RCC 7860 (cell line): ENCODE measurements at places on chromosomes 12 and 14.

- DNase-seq = no peak
These were observed 16.5 kb downstream of the SEL1L start for GRCh38 chr14:81516986-81517797.

DNA sequence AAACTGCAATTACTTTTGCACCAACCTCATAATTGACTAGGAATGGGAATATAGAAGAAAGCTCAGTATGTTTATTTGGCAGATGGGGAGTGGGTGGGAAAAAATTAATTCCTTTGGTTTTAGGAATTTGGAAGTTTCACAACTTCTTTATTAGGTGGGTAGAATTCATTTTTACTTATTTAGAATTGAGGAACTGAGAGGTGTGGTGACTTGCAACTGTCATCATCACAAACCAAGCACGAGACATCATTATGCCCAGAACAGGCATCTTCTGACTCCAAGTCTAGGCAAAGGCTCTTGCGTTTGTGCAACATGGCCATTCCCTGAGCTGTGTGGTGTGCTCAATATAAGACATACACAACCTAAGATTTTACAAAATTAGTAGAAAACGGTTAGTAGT is 380.0 kb downstream of the ATP23 start:
- no peak for DNase-seq

DNA sequence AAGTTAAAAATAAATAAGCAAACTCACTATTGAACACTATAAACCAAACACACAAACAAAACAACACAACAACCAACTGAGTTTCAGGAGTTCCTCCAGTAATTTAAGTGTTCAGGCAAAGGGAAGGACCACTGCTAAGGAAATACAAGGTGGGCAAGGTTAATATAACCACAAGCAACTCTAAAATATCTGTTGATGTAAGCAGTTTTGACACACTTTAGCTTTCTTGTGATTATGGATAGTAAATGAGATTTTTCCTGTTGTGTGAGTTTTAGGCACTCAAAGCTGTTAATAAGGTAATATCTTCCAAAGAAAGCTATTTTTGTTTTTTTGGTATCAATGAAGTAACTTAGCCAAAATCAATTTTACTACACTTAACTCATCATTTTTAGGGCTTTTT is 839.1 kb upstream of the FOXG1 start:
- DNase-seq = no peak

DNA sequence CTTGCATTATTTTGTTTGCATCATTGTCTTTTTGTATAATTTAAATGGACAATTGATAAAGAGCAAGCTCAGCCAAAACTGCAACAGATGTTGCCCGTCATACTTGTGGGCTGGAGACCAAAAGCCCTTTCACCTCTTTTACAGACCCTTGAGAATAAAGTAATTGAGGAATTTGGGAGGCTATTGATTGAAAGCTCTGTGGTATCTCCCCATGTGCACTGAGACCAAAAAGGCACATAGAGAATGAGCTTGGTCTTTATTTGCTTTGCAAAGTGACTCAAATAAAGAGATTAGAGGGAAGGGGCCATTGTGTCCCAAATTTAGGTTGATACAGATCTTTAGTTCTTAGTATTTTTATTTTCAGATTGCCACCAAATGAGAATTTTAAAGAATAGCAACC is 617.6 kb downstream of the TRHDE start:
- DNase-seq = no peak

GRCh38 chr12:115194448-115194847 is 510.5 kb upstream of the TBX3 start:
- DNase-seq = no peak

DNA sequence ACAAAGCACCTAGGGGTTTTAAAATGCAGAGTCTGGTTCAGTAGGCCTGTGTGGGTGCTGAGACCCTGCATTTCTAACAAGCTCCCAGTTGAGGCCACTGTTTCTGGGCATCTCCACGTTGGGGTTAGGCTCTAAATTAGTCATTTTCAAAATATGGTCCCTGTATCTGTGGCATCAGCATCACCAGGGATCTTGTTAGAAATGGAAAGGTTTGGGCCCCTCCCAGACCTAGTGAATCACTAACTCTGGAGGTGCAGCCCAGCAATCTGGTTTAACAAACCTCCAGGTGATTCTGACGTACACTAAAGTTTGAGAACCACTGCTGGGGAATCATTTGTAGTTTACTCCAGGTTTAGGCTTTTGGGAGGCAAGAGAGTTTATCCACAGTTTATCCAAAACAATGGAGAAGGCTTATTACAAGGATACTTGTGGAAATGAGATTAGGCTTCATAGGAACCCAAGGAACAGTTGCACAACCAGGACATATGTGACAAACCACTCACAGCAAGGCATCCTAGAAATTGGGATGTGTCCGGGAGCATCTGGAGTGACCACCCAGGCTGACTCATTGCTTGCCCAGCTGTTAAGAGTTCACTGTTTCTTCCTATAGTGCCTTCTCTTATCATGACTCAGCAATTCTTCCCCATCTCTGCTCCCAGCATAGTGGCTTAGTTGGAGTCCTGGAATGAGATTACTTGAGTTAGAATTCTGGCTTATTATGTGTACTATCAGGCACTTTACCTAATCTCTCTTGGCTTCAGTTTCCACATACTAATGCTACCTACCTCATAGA is 71.6 kb upstream of the STXBP6 start:
- peak; percentile 69 for DNase-seq

- DNase-seq = peak; percentile 63
These were observed 80.5 kb upstream of the PCED1B start for GRCh38 chr12:46998811-46999368.

DNA sequence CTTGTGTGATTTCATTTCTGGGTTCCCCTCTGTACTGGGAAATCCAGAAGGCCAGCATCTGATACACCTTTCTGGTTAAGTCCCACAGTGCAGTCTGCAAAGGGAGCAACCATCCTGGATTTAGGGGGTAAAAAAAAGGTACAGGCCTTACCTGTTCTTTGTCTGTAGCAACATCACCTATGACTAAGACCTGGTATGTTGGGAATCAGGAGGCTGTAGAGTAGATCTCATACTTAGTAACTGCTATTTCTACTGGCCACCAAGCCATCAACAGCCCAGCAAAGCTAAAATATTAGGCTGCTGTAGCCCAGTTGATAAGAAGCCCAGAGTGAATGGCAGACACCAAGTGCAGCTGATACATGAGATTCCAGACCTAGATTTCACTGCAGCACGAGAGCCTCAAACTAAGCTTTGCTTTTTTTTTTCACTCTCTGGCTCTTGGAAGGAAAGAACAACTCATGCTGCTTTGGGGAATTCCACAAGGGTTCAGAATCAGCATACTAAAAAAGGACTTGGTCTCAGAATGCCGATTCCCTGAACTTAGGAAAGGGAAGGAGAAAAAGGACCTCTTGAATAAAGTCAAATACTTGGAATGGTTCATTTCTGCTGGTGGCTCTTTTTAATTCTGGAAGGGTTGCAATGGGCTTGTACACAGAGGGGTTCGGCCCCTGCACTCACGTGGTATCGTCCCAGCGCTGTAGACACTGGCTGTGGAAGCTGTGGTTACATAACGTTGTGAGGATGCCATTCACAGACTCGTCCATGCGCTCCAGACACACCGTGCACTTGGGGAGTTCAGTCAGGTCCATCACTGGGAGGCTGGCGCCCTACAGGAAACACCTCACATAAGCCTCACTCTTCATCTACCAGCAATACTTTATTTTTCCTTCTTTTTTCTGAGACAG is 20.5 kb downstream of the BRAP start:
- no peak for DNase-seq

DNA sequence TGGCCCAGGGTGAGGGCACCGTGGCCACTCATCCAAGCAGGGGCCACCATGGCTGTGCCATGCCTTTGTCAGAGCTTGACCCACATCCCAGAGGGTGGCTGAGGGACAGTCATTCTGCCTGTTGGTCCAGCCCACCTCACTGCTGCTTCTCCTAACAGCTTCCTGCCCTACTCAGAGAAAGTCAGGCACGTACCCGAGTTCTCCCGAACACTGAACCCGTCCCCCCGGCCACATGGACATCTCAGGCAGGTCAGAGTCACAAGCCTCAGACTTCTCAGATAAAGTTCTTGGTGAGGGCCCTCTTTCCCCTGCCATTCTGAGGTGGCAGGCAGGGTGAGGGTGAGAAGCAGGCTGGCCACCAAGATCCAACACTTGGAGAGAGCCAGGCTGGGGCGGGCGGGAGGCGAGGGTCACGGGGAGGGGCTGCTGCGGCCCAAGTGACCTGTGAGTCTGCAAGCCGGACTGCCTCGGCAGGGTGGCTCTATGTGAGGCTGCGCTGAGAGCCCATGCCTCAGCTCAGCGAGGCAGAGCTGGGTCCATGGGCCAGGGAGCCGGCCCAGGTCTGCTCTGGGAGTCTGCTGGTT is 317.8 kb downstream of the TMEM121 start:
- no peak for DNase-seq

GRCh38 chr14:45198551-45198950 is 54.5 kb downstream of the MIS18BP1 start:
- no peak for DNase-seq

DNA sequence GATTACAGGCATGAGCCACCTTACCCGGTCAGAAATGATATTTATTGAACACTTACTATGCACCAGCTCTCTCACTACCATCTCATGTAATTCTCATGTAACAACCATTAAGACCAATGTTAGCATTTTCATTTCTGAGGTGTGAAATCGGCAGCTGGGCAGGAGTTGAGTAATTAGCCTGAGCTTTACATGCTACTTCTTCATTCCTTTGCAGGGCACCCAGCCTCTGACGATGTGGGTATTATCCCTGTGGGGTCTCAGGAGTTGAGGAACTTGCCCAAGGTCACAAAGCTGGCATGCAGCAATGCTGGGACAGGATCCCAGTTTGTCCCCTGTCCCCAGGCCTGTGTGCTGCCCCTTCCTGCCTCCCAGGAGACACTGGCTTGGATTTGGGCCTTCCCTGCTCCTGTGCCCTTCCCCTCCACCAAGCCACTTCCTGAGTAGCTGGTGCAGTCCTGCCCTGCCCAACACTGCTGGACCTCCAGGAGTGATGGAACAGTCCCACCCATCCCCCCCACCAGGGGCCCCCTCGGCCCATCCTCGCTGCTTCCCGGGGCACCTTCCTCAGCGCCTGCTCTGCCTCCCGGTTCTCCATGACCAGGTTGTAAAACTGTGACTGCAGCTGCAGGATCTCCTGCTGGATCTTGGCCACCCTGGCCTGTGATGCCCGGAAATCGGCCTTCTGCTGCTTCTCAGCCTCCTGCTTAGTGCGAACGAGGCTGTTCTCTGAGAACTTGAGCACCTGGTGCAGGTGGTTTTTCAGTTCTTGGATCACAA is 14.7 kb downstream of the RITA1 start:
- DNase-seq = no peak

GRCh38 chr12:41983856-41984255 is 160.8 kb downstream of the GXYLT1 start:
- no peak for DNase-seq

DNA sequence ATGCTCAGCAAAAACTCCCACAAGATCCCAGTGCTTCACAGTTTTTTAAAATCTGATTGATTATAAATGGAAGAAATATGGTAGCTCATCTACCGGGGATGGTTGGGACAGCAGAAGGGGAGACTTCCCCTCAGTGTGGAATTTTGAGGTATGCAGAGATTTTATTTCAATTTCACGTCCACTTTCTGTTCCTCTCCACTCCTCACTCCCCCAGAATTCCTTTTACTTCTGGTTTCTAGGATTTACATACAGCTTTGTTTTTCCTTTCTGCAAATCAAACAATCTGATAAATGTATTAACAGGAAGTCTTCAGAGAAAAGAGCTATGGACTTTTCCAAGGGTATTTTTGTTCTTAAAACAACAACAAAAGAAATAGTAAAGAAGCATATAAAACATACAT is 181.5 kb upstream of the ARHGAP5 start:
- no peak for DNase-seq

DNA sequence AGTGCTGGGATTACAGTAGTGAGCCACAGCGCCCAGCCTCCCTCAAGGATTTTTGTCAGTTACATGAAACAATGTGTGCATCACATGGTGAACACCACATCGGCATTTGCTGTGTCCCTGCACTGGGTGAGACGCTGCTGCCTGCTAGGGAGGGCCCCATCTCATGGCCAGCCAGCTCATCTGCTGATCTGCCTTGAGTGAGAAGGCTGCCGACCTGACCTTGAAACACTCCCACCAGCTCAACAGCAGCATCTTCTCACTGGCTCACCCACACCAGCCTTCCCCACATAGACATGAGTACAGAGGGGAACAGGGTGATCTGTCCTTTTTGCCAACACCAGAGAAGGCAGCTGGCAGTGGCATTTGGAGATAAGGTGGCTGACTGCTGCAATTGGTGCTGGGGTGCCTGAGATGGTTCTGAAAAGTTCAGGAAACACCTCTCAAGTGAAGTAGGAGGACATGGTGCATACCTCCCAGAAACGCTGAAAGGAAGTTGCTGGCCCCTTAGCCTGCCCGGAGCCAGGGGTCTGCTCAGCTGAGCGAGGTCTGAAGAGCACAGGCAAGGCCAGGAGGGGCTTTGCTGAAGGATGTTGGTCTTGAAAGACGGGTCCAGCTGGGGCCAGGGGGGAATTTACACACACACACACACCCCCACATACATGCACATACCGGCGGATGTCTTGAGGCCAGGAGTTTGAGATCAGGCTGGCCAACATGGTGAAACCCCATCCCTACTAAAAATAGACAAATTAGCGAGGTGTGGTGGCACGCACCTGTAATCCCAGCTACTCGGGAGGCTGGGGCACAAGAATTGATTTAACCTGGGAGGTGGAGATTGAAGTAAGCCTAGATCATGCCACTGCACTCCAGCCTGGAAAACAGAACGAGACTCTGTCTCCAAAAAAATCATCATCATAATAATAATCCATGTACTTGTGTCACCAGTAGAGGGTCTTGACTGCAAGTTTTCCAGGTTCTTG is 14.3 kb upstream of the PPP1R13B start:
- DNase-seq = no peak
